Activated naive CD8-positive, alpha-beta T cell treated with anti-CD3 and anti-CD28 coated beads, Interleukin-2, amount 10 ng/mL, durations not matched to agents 7 days and 5 days (primary cell): ENCODE measurements at places on chromosomes 13 and 19. TPM values are rescaled to one million over a fixed set of nuclear protein-coding genes. Genes with fewer than 3 reads are reported as not detected.

GRCh38 chr19:49744946-49745381 is 18.1 kb downstream of the TSKS start:
- no peak for DNase-seq

- no peak for DNase-seq
These were observed 63.5 kb downstream of the ALOX5AP start for GRCh38 chr13:30798776-30799355.

DNA sequence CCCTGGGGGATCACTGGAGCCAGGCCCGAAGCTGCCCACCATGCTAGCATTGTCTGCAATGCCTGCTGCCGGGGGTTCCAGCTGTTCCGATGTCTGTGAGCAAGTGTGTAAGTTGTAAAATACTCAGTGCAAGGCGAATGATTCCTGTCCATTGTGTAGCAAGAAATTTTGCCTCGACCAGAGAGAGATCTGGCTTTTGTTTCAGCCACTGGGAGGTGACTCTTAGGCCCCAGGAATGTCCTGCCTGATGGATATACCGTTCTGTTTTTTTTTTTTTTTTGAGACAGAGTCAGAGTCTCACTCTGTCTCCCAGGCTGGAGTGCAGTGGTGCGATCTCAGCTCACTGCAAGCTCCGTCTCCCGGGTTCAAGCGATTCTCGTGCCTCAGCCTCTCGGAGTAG is 7.3 kb upstream of the GADD45B start:
- DNase-seq = no peak

- DNase-seq = no peak
These were observed 225.5 kb upstream of the IPO5 start for GRCh38 chr13:97727991-97728390.

DNA sequence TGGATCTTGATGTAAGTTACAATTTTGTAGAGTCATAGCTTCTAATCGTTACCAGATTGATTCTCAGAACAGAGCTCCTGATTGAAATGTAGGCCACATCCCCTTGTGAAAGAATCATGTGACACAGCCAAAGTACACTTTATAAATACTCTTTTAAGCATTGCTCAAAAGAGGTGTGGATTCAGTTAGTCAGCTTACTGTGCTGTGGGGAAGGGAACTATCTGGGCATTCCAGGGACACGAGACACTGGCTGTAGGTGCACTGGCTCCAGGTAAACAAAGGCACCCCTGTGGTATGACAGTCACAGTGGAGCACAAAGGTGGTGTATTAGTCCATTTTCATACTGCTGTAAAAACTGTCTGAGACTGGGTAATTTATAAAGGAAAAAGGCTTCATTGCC is 222.8 kb downstream of the LIG4 start:
- no peak for DNase-seq

GRCh38 chr13:62085337-62086229 is 669.9 kb upstream of the PCDH20 start:
- DNase-seq = no peak

DNA sequence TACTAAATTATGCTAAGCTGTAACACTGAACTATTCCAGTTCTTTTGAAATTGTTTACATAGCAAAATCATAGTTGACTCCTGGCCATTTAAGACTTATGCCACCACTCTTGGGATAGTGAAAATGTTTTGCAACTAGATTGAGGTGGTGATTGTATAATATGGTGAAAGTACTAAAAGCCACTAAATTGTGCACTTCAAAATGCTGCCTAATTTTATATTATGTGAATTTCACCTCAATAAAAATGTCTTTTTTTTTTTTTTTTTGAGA is 5.0 kb upstream of the SAE1 start:
- no peak for DNase-seq

DNA sequence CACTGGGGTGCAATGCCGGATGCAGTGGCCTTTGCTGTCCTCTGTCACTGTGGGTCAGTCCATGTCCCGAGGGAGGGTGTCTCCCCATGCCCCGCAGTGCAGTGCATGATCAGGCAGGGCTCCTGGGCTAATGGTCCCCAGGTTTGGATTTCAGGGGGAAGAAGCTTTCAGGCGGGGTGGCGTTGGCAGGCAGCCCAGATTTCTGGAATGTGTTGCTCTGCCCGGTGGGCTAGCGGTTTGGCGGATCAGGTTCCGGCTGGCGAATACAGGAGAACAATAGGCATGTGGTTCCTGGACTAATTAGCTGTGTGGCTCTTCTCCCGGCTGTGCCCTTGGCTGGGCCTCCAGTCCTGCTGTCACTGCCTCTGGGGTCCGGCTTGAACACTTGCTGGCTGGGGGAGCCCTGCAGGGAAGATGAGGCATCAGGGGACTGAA is 141.3 kb downstream of the FGF9 start:
- DNase-seq = no peak

DNA sequence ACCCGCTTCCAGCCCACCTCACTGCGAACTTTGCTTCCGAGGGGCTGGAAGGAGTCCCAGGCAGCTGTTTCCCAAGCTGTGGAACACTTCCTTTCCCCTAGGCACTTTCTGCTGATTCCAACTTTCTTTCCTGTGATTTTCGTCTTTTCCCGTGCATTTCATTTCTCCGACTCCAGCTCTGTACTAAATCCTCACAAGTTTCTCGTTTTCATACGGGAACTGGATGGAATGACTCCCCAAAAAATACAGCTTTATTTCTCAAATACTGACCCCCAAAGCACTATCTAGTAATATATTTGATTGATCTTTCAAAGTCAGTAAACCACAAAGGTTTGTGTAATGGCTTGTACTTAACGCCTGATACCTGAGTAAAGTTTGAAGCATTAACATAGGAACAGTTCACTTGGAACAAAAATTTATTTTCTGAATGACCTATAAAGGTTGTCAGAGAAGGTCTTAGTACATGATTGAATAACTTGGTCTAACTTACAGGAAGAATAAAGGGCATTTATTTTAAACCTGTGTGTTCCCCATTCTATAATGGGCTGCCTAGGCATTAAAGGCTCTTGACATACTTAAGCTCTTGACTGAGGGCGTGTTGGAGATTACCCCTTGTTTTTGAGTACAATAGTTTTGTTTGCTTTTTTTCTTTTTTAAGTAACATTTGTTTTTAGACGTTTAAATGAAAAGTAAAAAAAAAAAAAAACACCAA is 1.3 kb upstream of the PCDH9 start:
- DNase-seq = no peak

GRCh38 chr19:6204866-6205723 is 69.6 kb downstream of the ACSBG2 start:
- DNase-seq = no peak

DNA sequence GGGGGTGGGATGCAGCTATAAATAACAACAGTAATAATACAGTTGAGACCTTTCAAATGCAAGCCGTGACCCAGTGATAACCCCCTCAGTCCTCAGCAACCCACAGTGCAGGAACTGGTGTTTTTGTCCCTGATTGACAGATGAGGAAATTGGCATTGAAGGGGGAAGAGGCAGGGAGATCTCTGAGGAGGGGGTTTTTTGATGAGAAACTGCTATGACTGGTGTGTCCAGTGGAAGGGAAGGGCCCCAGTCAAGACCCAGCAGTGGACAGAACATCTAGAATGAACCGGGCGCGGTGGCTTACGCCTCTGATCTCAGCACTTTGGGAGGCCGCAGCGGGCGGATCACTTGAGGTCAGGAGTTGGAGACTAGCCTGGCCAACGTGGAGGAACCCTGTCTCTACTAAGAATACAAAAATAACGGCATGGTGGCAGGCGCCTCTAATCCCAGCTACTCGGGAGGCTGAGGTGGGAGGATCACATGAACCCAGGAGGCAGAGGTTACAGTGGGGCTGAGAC is 1.9 kb downstream of the MAP1S start:
- no peak for DNase-seq

DNA sequence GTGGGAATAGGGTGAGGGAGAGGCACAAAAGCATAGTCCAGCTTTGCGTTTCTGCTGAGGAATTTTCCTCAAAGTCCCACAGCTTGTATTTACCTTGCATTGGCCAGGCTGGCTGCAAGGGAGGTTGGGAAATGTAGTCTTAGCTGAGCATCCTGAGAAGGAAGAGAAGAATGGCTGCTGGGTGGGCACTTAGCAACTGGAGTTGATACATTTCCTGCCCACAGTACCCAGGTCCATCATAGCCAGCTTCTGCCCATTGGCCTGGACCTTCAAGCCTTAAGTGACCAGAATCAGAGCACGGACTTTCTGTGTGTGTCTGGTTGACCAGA is 112.4 kb downstream of the SIPA1L3 start:
- no peak for DNase-seq

DNA sequence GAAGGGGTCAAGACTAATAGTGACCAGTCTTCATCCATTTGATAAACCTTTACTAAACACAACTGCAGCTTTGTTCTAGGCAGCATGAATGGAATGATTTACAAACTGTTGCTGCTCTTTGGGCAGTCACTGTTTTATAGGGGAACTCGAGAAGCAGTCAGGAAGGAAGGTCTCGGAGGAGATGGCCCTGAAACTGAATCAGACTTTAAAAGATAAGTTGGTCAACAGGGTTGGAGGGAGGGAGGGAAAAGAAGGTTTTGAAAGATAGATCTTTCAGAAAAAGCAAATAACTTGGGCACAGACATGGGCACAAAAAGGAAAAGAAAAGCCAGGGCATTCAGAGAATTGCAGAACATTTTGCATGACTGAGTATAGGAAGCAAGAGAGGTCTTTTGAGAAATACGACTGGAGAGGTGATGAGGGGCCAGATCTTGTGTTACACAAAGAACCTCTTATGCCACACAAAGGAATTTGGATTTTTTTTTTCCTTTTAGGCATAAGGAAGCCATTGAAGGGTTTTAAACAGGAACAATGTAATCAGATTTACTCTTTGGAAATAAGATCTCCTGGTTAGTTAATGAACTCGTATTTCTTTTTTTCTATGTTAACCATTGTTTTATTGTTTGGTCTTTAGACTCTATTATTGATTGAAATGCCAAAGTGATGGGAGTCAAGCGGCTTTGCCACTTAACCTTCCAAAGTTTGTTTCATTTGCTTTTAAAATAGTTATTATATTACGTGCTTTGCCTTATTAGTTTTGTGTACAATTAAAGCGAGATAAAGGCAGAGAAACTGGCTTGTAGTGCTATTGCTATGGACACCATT is 37.5 kb upstream of the SACS start:
- DNase-seq = no peak

- no peak for DNase-seq
These were observed 70.3 kb downstream of the USP12 start for GRCh38 chr13:27101289-27101688.

DNA sequence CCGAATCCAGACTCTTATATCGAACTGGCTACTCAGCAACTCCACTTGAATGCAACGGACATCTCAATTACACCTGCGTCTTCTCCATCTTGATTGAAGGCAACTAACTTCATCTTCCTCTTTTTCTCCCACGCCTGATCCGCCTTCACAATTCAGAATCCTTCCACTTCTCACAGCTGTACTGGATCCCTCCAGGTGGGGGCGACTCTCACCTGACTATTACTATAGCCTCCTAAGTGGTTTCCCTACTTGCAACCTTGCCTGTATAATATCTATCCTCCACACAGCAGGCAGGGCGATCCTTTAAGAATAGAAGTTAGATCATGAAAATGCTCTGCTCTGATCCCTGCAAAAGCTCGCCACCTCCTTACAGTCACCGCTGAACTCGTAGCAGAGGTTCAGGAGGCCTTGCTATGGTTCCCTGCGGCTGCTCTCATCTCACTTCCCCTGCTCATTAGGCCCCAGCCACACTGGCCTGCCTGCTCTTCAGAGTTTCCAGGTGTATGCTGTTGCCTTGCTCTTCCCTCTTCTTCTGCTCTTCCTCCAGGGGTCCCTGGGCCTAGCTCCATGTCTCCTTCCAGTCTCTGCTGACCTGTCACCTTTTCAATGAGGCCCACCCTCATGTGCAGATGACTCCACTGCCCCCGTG is 31.9 kb downstream of the RFXAP start:
- DNase-seq = no peak

DNA sequence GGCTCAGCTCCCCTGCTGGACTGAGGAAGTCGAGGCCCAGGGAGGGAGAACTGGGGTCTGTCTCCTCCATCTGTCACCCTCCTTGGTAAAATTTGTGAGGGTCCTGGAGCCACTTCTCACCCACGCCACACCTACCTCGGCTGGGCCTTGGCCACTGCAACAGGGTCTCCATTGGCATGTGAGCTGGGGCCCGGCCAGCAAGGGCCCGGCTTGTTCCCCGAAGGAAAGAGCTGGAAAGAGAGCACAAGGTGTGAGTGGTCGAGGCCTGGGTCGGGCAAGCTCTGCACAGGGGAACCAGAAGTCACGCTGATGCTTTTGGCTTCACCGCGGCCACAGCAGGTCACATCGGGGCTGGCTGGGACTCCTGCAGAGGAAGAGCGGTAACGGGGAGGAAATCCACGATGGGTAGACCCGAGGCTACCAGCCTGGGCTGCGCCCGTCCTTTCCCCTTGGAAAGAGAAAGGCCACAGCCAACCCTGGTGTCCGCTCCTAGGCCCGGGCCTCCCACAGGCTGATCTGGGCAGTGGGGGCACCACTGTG is 9.0 kb downstream of the NANOS3 start:
- DNase-seq = no peak

GRCh38 chr13:51769455-51770127 is 34.4 kb downstream of the DHRS12 start:
- no peak for DNase-seq

- no peak for DNase-seq
These were observed 174.5 kb downstream of the USP12 start for GRCh38 chr13:26996965-26997752.

- no peak for DNase-seq
These were observed 334.2 kb downstream of the DNAJC15 start for GRCh38 chr13:43357564-43357963.

- DNase-seq = no peak
These were observed 212.8 kb upstream of the KLF12 start for GRCh38 chr13:74346960-74347359.

DNA sequence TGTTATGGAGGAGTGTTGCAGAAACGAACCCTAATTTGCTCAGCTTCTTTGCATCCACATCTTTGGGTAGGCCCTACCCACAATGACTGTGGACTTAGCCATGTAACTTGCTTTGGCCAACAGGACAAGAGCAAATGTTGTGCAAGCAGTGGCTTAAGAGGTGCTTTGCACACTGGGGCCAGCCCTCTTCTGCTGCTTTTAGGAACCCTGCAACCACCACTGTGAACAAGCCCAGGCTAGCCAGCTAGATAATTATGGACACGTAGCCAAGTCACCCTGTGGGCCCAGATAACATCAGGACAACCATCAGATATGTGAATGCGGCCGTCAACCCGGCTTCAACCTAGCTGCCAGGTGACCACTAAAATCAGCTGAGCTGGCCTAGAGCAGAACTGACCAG is 17.1 kb downstream of the C19orf47 start:
- DNase-seq = no peak

Gene ZNF100
- total RNA-seq = 17.7 TPM

Gene CEACAM4
- not detected for total RNA-seq

Gene DCLK1
- not detected for total RNA-seq

Gene METTL21C
- total RNA-seq = not detected

Gene FCAR
- total RNA-seq = not detected

Gene ZNF836
- total RNA-seq = 25.8 TPM

Gene TPTE2
- not detected for total RNA-seq

Gene CALR
- 522 TPM for total RNA-seq
